ENCODE measurements at places on chromosomes 3 and 15.

DNA sequence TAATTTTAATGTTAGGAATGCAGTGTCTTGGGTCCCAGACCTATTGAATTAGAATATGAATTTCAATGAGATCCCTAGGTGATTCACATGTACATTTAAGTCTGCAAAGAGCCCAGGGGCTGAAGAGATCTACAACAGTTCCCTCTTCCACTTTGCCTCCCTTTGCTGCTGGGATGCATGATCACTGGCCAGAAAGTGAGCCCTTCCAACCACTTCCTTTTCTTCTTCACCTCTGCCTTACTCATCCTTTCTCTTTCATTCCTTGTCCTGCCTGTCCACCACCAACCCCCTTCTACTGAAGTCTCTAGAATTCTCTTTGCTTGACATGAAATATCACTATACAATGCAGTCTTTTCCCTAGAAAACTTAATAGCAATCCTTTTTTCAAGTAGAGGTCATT is 222.4 kb upstream of the LRIG1 start:
- no peak for DNase-seq

GRCh38 chr15:65326117-65326526 is 21.6 kb downstream of the RNU5B-1 start:
- DNase-seq = peak; percentile 58

- no peak for DNase-seq
Observed at GRCh38 chr3:14001136-14001535, 121.3 kb upstream of the WNT7A start.

DNA sequence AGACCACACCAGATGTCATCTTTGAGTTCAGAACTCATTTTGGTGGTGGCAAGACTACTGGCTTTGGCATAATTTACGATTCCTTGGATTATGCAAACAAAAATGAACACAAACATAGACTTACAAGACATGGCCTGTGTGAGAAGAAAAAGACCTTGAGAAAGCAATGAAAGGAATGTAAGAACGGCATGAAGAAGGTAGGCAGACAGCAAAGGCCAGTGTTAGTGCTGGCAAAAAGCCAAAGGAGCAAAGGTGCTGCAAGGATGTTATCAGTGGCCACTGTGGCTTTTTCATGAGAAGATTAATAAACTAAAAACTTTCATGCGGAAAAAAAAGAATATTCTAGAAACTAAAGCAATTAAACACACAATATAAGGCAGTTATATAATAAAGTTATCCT is 21.9 kb downstream of the AAGAB start:
- DNase-seq = no peak

GRCh38 chr3:150703299-150703755 is 393 bp downstream of the ERICH6 start:
- DNase-seq = peak; percentile 57

DNA sequence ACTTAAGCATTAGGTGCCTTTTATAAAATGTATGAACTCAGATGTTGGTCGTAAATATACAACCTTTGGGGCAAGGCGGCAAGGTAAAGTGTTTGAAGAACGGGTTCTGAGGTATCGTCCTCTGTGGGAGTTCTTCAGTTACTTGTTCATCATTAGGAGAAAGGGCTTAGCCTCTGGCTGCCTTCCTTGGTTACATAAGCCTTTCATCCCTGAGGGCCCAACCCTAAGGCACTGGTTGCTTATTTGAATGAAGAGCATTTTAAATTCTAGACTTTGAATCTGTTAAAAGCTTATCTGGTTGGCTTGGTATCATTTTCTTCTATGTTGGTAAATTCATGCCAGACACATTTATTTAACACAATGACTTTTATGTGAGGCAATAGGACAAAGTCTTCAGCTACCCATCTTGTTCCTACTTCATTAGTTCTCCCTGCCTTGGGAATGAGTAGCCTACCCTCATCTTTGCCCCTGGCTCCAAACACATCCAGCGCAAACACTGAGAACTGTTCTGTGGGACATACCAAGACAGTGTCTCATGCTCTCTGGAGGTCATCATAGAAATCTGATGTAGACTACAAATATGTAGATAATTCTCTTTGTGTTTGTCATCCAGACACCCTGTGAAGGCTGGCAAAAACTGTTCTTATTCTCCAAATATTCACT is 12.4 kb upstream of the CCDC80 start:
- no peak for DNase-seq

DNA sequence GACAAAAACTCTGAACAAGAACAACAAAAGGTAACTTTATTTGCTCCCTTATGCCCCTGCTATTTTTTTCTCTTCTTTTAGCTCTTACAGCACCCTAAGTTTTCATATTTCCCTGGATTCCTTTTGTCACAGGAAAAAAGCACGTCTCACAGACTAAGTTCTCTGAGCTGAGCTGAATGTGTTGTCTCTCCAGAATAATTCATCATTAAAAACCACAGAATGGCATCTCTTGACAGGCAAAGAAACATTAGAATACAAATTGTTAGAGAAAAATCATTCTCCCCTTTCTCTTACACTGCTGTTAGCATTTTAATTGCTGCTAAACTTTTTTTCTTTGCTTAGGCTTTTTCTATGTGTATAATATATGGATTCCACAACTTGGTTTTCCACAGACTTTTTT is 48.7 kb upstream of the SECISBP2L start:
- no peak for DNase-seq

DNA sequence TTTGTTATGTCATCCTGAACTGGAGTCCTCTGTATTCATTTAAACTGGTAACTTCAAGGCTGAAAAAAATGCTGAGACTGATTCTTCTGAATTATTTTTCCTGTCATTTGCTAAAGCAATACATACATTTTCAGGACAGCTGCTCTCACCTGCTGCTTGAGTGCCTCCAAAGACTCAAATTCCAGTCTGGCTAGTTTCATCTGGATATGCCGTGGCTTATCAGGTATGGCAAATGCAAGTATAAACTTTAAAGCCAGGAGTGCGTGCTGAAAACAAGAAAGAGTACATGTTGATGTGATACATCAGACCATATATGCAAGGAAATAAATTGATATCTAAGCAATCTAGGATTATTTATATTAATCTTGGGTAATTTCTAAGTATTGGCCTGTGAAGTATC is 146.1 kb downstream of the SNRK start:
- peak; percentile 30 for DNase-seq

DNA sequence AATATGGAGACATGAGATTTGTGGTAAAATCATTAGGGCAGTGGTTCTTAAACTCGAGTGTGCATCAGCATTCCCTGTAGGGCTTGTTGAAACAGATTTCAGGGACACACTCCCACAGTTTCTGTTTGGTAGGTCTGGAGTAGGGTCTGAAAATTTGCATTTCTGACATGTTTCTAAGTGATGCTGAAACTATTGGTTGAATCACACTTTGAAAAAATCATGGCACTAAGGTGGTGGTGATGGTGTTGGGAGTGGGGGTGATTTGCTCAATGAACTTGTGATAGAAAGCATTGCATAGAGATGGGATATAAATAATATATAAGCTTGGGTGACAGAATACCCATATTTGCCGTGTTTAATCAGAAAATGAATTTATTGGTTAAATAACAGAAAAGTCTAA is 11.3 kb downstream of the MITF start:
- DNase-seq = no peak

DNA sequence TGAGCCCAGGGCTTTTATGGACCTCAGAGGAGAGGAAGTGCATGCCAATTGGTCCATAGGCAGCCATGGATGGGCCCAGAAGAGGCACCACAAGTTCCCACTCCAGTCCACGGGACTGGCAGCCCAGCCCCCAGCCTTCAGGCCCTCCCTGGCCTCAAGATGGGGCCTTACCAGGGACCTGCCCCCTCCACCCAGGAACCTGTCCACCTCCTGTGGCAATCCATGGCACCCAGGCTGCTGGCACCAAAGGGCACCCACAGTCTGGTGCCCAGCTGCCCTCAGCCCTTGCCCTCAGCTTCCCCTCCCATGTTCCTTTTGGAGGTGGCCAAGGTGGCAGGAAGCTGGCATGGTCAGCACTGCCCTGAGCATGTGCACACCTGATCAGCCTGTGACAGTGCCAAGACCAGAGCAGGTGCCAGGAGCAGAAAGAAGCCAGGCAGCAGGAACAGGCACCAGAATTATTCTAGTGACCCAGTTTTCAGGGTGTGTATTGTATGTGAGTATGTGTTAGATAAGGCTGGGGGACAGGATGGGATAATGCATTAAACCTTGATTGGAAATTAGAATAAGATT is 415.0 kb downstream of the NTRK3 start:
- DNase-seq = no peak

GRCh38 chr3:151740581-151740980 is 6.9 kb downstream of the AADACL2 start:
- DNase-seq = no peak

- DNase-seq = no peak
Observed at GRCh38 chr3:128679338-128679737, 28.7 kb upstream of the RPN1 start.

- DNase-seq = peak; percentile 64
Observed at GRCh38 chr3:46889381-46890110, 12.0 kb downstream of the PTH1R start.

DNA sequence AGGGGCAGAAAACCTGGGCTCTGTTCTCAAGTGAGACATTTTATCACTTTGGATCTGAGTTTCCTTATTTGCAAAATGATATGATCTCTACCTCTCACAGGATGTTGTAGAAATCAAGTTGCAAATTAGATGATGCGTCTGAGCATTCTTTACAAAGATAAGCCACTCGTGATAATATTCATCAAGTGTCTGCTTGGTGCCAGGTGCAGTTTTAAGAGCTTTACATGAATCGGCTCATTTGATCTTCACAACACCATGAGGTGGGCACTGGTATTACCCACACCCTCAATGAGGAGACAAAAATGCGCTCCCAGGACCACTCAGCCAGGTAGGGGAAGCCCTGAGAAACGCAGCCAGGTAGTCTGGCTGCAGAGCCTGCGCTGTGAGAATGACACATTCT is 59.1 kb upstream of the CA12 start:
- no peak for DNase-seq

DNA sequence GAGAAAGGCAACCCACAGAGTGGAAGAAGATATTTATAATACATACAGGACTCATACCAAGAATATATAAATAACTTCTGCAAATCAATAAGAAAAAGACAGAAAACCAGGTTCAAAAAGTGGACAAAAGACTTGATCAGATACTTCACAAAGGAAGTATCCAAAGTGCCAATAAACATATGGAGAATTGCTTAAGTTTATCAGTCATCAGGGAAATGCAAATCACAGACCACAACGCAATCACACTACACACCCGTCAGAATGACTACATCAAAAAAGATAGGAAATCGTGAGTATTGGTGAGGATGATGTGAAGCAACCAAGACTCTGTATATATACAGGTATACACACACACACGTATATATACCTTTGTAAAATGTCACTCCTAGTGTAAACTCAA is 180.6 kb downstream of the FAM43A start:
- no peak for DNase-seq

DNA sequence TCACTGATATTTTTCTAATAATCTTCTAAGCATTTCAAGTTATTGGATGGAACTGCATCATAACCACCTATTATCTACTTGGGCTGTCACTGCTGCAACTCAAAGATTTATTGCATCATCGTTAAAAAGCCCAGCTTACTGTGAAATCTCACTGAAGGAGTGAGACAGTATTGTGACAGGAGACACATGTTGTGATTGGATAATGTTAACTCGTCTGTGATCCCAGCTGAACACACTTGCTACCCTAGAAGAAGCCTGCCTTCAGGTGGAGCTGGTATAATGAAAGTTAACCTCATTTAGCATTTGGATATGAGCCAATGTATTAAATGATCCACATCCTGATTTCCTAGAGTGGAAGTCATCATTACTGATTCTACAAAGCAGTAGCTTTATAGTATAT is 138.1 kb downstream of the MAP2K5 start:
- DNase-seq = no peak

DNA sequence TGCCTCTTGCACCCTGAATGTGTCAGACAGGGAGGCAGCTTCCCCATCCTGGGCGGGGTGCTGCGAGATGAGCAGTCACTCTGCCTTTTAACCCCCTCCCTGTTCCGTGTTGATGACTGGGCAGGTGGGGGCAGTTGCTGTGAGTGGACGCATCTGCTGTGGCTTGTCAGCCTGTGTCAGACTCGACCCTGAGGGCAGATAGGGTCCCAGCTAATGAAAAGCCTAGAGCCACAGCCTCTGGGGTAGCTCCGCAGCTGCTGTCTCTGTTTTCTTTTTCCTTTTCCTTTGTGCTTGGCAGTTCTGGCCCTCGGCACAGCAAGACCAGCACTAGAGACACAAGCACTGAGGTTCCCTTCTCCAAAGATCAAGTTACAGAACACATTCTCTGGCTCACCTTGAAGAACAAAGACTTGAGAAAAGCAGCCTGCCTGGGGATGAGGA is 43.0 kb upstream of the GLCE start:
- DNase-seq = peak; percentile 76

- DNase-seq = no peak
Observed at GRCh38 chr3:189631409-189631808, 220 bp downstream of the TP63 start.
